ENCODE measurements at places on chromosomes 3 and 15.

- no peak for DNase-seq
Observed at GRCh38 chr15:20358066-20358778, 183.4 kb downstream of the GOLGA6L6 start.

GRCh38 chr3:108183181-108183580 lies 39.0 kb downstream of the IFT57 start:
- DNase-seq = peak; percentile 89

DNA sequence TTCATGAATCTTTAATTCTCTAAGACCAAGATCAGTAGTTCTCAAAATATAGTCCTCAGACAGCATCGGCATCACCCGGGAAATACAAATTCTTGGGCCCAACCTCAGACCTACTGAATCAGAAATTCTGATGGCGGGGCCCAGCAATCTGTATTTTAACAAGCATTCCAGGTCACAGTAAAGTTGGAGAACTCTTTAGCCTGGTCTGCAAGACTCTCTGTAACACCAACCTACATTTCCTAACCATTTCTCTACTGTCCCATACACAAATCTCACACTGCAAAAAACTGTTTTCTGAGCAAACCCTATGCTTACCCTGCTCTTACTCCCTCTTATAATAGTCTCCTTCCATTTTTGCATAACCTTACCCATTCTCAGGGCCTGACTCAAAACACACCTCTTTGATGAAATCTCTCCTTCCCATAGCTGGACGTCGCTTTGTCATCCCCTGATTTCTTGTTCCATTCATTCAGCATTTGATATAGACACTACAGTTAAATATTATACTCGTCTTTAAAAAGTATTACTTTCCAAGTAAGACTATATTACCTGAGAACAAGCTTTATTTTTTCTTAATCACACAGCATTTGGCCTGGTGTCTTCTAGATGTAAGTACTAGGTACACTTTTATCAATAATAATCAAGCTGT lies 83.3 kb upstream of the MYO5C start:
- DNase-seq = no peak

DNA sequence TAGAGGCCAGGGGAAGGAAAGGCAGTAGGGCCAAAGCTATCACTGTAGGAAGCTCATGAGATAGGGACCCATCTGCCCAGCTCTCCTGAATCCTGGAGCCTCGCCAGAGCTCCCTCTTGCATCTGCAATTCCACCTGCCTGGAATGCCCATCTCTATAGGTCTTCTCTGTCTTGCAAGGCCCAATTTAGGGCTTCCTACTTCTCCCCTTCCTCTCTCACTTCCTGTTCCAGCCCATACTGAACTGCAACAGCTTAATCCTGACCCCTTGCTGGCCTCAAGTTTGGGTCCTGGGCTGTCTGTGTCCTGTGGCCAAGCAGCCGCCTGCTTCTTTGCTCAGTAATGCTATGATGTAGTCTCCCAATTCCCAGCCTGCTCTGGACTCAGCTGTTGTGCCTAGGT lies 3.6 kb upstream of the PTPN23 start:
- no peak for DNase-seq

DNA sequence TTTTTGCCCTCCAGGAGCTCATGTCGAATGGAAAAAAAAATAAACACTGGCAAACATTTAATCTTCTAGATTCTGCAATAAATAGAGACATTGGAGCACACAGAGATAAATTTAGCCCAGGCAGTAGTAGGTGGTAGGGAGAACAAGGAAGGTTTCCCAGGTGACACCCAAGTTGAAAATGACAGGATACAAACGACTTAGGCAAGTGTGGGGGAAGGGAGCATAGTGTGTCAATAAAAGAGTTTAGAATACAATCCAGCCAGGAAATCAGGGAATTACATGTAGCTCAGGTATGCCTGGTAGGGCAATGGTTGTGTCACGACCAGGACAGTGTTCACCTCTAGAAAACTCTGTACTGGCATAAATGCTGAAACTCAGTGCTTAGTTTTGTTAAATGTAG lies 364.6 kb upstream of the AGTR1 start:
- no peak for DNase-seq

- no peak for DNase-seq
Observed at GRCh38 chr3:108554229-108554628, 35.0 kb downstream of the CIP2A start.

GRCh38 chr15:99279290-99279689 lies 28.0 kb downstream of the LRRC28 start:
- DNase-seq = no peak

- DNase-seq = no peak
Observed at GRCh38 chr3:6351752-6352151, 509.2 kb upstream of the GRM7 start.

- DNase-seq = no peak
Observed at GRCh38 chr3:136949708-136950107, 8.1 kb upstream of the IL20RB start.

DNA sequence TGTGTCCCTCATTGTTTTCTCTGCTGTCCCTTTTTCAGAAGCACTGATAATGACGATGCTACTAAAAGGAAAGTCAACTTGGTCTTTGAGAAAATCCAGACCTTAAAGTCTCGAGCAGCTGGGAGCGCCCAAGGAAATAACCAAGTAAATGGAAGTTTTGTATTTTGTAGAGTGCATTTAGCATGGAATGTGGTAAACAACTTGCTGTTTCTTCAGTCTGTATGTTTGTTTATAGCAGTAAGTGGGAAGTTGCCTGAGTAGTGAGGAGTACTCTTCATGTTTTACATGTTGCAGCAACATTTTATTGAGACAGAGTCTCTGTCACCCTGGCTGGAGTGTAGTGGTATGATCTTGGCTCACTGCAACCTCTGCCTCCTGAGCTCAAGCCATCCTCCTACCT lies 66.0 kb downstream of the CGNL1 start:
- no peak for DNase-seq

GRCh38 chr3:52384019-52384761 lies 60.7 kb downstream of the SEMA3G start:
- DNase-seq = no peak

GRCh38 chr15:38876211-38876610 lies 311.6 kb upstream of the RASGRP1 start:
- DNase-seq = no peak

- no peak for DNase-seq
Observed at GRCh38 chr3:46609212-46609721, 3.1 kb upstream of the FAM240A start.

DNA sequence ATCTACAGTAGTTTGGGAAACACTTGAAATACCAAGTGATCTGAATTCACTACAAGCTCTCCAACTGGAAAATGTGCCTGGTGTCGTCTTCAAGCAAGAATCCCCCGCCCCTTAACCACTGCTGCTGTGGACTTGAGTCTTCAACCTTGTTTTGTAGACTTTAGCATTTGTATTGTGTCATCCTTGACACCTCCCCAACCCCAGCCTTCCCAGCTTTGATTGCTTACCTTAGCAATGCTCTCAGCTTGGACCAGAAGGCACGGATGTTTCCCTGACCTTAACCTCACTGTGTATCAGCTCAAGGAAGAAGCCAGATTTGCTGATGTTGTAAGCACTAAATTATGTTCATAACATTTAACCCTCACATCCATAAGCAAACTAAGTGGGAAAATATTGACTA lies 146.4 kb downstream of the IGF1R start:
- no peak for DNase-seq

DNA sequence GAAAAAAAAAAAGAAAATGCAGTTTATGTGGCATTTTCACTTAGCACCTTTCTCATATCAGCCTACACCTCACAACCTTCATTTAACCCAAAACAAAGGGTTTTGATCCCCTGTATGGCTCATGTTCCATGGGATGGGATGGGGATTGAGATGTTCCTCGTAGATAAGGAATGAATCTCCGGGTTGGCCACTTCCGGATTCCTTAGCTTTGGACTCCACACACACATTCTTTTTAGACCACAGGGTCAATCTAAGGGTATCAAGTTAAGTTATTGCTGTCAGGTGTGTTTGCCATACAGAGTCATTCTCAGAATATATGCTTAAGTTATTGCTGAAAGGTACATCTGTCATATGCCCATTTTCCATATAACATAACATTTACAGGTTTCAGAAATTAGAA lies 301.4 kb upstream of the TGFBR2 start:
- DNase-seq = no peak

DNA sequence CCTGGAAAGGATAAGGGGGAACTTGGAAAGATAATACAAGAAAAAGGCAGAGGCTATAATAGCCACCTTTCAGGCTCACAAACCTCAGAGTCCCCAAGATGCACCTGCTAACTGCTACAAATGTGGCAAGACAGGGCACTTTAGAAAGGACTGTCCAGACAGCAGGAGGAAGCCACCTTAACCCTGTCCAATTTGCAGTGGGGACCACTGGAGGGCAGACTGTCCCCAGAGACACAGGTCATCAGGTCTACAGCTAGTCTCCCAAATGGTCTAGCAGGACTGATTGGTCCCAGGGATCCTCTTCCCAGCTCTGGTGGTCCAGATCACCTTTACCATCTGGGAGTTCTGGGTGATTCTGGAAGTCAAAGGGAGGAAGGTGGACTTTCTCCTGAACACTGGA lies 882.5 kb upstream of the GBE1 start:
- no peak for DNase-seq

DNA sequence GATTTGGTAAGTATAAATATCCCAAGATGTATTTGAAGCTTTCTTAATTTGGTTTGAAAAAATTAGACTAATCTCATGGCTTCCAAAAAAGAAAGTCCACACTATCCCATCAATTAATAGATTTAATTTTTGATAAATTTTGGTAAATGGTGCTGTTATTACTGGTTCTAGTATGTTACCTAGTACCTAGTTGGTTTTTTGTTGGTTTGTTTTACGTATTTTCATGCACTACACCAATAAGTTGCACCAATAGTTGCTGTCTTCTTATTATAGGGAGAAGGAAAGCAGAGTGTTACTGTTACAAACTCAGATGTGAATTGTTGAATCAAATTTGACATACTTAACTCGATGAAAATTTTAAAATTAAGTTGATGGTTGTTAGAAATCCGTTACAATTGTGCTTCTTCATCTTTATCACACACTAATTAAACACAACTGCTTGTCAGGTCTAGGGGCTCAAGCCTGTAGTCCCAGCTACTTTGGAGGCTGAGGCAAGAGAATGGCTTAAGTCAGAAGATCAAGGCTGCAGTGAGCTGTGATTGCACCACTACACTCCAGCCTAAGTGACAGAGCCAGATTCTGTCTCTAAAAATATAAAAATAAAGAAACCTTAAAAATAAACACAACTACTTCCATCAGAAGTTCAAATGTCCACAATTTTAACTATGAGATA lies 23.1 kb upstream of the MBNL1 start:
- DNase-seq = peak; percentile 54

- DNase-seq = no peak
Observed at GRCh38 chr3:1456781-1457311, 364.0 kb downstream of the CNTN6 start.

GRCh38 chr3:177370246-177370822 lies 173.1 kb upstream of the TBL1XR1 start:
- no peak for DNase-seq

DNA sequence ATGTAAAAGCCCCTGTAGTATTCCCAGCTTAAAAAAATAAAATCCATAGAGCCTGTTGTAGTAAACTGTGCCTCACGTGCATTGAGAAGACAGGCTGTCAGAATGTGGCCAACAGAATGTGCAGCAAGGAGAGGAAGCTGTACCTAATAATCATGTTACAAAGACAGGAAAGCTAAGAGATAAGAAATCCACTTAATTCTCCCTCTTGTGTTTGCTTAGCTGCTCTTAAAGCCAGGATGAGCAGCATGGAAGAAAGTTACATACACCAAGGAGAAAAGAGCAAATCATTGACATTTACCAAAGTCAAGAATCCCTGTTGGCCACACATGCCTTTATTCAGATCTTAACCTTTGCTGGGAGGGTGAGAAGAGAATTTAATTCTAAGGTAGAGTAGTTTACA lies 85.9 kb downstream of the TNIK start:
- DNase-seq = peak; percentile 7

- peak; percentile 96 for DNase-seq
Observed at GRCh38 chr3:37531066-37531720, 330.5 kb upstream of the CTDSPL start.

GRCh38 chr15:41983221-41983620 lies 10.9 kb upstream of the EHD4 start:
- no peak for DNase-seq

DNA sequence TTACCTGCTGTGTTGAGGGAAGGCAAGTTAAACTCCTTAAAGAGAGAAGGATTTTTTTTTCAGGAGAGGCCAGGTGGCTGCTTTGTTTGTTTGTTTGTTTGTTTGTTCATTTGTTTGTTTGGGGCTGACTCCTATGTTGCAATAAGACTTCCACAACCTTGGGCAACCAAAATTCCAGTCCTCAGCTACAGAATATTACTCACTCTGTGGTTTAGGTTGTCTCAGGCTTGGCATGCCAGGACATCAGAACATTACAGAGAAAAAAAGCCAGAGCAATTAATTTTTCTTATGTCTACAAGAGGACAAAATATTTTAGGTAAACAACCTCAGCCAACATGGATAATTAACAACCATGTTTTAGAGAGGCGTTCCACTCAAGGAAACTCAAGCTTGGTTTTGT lies 156.7 kb upstream of the ATP11B start:
- no peak for DNase-seq

GRCh38 chr15:79898369-79898768 lies 1.6 kb upstream of the MTHFS start:
- no peak for DNase-seq

- no peak for DNase-seq
Observed at GRCh38 chr3:55446850-55447249, 40.3 kb downstream of the WNT5A start.

DNA sequence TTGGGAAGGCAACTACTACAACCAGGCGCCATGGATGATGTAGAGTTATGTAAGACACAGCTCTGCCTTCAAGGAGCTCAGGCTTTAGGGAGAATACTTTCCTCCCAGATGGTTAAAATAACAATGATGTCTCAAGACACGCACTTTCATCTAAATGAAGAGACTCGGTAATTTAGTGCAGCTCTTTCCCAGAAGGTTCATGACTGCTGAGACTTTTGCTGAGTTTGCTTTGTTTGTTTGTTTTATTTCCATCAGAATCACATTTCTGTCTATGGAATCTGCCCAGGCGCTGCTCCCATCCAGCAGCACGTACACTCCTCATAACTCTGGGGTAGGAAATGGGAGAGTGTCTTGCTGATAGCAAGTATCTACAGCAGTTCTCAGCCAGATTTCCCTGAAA lies 33.9 kb upstream of the MEX3B start:
- no peak for DNase-seq

GRCh38 chr15:71777216-71777943 lies 33.0 kb upstream of the NR2E3 start:
- no peak for DNase-seq

GRCh38 chr15:69524814-69525213 lies 72.2 kb downstream of the RPLP1 start:
- no peak for DNase-seq

- no peak for DNase-seq
Observed at GRCh38 chr15:20344601-20345400, 196.8 kb downstream of the GOLGA6L6 start.

DNA sequence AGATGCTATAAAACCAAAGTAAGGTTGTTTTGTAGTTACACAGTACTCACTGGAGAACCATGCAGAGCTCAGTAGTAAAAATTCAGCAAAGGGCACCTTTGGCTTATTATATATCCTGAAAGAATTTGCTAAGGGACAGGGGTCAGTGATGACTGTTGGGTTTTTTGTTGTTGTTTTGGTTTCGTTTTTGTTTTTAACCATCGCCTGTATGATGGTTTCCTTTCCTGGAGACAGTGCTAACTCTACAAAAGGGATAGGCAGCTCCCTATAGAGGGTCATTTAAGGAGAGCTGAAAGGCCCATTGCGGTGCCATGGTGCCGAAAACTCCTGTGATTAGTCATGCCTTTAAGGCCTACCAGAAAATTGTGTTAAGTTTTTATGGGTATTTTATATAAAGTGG lies 118.2 kb upstream of the GOLIM4 start:
- DNase-seq = no peak

- no peak for DNase-seq
Observed at GRCh38 chr3:149016669-149017541, 25.6 kb downstream of the GYG1 start.

Data from hematopoietic multipotent progenitor cell treated with erythropoietin and hydrocortisone succinate and interleukin-3 and kit ligand, for 8 days (in vitro differentiated cells).